ENCODE measurements at places on chromosomes 5 and 9. TPM values are rescaled to one million over a fixed set of nuclear protein-coding genes. Genes with fewer than 3 reads are reported as not detected.

GRCh38 chr5:62985749-62986148 lies 407.1 kb downstream of the LRRC70 start:
- no peak for DNase-seq
- no peaks in the 10 kb centered on the region for H3K36me3 ChIP-seq
- H3K4me3 ChIP-seq: no peak overlapping the region
- no peak overlapping the region for H3K27ac ChIP-seq

DNA sequence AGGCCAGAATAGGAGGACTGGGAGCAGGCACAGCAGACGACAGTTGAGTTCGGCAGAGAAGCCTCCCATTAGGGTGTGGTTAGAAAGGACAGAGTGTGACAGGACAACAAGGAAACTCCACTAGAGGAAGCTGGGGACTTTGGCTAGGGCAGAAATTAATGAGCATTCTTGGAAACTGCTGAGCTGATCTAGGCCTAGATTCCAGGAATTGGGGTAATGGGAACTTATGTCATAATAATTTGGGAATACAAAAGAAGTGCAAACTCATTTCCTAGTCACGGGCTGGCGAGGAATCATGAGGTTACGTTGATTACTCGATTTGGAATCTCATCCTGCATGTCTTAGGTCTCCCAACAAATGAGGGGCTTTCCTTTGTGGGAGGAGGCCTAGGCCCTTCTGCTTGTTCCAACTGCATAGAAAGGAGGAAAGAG lies 144.6 kb upstream of the RPS23 start:
- H3K36me3 ChIP-seq: no peaks in the 10 kb centered on the region
- H3K4me3 ChIP-seq: no peak overlapping the region
- H3K4me1 ChIP-seq: peaks cover 10% of the 10 kb centered on the region
- no peak overlapping the region for H3K27ac ChIP-seq
- no peak for DNase-seq

TMEM215 gene
- total RNA-seq: 0.27 TPM

DNA sequence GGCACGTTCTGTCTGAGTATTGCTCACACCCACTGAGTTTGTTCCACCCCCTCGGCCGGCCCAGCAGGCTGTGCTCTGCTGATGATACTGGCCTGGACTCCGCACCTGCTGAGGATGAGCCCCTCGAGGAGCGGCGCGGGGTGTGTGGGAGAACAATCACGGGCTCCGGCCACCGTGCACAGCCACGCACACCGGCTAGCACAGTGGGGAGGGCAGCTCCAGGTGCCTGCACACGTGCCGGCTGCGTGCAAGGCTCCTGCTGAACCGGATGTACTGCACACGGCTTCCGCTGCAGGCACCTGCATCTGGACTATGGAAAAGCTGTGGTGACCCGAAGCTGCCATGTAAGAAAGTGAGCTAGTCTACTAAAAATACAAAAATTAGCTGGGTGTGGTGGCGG lies 485.2 kb upstream of the CDH9 start:
- H3K27ac ChIP-seq: no peak overlapping the region
- H3K4me1 ChIP-seq: no peaks in the 10 kb centered on the region
- no peaks in the 10 kb centered on the region for H3K27me3 ChIP-seq
- H3K4me3 ChIP-seq: no peak overlapping the region
- H3K36me3 ChIP-seq: no peaks in the 10 kb centered on the region
- DNase-seq: no peak

DNA sequence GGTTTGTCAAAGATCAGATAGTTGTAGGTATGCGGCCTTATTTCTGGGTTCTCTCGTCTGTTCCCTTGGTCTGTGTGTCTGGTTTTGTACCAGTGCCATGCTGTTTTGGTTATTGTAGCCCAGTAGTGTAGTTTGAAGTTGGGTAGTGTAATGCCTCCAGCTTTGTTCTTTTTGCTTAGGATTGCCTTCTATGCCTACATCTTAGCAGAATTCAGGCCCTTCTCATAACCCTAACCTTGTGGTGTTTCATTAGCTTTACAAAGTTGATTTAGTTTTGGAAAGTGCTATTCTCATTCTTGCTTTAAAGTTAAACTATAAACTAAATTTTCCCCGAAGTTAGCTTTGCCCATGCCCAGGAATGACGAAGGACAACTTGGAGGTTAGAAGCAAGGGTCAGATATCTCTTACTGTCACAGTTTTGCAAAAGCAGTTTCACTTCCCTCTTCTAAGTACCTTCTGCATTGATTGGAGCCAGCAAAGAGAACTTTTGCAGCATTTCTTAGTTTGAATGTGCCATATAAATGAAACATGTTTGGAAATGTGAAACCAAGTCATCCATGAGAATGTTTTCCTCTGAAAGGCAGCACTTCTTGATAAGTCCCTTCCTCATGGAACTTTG lies 274.3 kb upstream of the DMRT1 start:
- H3K27ac ChIP-seq: peak overlapping the region; percentile 34
- peaks cover 24% of the 10 kb centered on the region for H3K36me3 ChIP-seq
- DNase-seq: no peak
- H3K4me1 ChIP-seq: peaks cover 41% of the 10 kb centered on the region

GRCh38 chr5:155343468-155343867 lies 329.9 kb downstream of the KIF4B start:
- no peak for DNase-seq
- no peak overlapping the region for H3K4me3 ChIP-seq
- peaks cover 7% of the 10 kb centered on the region for H3K4me1 ChIP-seq

DNA sequence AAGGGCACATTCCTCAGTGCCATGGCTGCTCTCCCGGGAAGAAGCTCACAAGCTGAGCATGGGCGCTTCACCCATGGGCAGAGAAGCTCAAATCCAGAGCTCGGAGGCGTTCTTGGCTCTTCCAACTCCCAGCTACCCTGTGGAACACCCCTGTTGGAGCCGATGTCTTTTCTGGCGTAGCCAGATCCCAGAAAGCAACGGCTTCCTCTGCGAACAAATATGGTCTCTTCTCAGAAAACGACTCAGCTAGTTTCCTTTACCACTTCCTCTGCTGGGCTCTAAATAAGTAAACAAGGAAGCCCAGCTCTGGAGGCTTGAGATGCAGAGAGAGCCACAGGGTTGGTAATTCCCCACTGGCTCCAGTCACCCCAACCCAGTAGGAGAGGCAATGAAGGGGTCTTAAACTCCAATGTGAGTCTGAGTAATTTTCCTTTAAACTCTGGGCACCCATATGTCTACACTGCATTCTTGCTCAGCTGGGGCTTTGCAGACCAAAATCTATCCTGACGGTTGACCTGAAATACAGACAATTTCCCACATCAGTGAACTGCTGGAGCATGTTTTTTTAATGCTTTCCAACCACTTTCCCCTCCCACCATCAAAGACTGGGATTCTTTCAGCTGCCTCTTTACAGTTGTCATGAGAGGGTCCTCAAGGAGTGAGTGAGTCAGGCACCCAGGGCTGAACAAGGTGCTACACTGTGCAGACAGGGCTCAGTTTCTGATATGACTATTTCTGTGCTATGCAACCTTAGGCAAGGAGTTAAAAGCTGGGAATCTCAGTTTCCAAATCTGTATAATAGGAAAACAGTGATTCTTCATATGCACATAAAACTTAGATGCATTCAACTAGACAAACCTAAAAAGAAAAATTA lies at the start of gene LCP2:
Gene LCP2 (minus strand): TSS at position 189 of the 874 bp plus-strand sequence. CDS start 166 bp downstream, at position 23.
- no peak within 1 kb of the TSS for H3K27ac ChIP-seq
- no peak for DNase-seq
- H3K4me3 ChIP-seq: no peak within 1 kb of the TSS
- peaks cover 19% of the 10 kb centered on the region for H3K27me3 ChIP-seq
- H3K36me3 ChIP-seq: no peaks in the 10 kb centered on the region

DNA sequence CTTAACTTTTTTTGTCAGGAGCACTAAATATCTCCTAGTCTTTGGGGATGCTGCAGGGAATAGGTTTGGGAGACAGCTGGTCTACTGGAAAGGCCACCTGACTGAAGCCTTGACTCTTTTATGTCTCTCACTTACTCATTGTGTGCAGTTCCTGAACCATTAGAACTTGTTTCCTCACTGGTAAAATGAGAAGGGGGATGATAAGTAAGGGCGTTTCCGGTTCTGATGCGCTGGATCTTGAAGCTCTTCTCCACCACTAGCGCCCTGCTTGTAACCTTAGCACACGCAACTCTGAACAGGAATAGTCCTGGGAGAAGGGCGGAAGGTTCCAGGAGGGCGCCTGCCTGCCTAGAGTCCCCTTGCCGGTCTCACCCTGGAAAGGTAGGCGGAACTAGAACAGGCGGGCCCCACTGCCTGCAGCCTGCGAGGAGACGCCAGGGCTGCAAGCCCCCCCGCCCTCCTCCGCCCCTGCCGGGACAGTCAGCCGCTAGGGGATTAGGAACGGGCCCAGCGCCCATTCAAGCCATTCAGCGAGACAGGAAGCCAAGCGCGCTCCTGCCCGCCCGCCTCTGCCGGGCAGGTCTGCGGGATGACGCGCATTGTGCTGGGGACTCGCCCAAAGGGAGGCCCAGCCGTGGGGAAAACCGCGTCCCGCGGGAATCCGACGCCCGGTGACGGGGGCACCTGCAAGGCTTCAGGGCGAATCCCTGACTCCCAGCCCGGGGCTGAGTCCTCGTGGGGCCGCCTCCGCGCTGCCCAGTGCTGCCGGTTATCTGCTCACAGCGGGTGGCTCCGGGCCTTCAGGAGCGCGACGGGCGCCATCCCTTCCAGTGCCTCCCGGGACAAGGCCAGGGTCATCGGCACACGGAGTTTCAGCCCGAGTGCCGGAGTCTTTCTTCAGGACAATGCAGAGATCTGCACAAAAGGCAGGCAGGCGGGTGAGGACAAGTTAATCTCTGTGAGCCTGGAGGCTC lies 44.0 kb upstream of the XPA start:
- H3K27ac ChIP-seq: peak overlapping the region; percentile 64
- peak overlapping the region; percentile 85 for H3K4me3 ChIP-seq
- H3K27me3 ChIP-seq: peaks cover 62% of the 10 kb centered on the region
- peaks cover 5% of the 10 kb centered on the region for H3K4me1 ChIP-seq

GRCh38 chr5:178116143-178116885 lies 3.0 kb downstream of the N4BP3 start:
- peak overlapping the region; percentile 67 for H3K27ac ChIP-seq
- peak overlapping the region; percentile 92 for H3K4me3 ChIP-seq
- DNase-seq: no peak
- peaks cover 17% of the 10 kb centered on the region for H3K27me3 ChIP-seq

KIF4B gene
- 0.14 TPM for total RNA-seq

GRCh38 chr5:116482394-116482793 lies 92.2 kb downstream of the SEMA6A start:
- H3K27me3 ChIP-seq: no peaks in the 10 kb centered on the region
- H3K27ac ChIP-seq: no peak overlapping the region
- no peak overlapping the region for H3K4me3 ChIP-seq

GRCh38 chr9:83537331-83538171 lies 650 bp downstream of the FRMD3 start:
- no peak for DNase-seq
- H3K27ac ChIP-seq: no peak overlapping the region
- H3K4me1 ChIP-seq: peaks cover 11% of the 10 kb centered on the region
- no peaks in the 10 kb centered on the region for H3K36me3 ChIP-seq

DNA sequence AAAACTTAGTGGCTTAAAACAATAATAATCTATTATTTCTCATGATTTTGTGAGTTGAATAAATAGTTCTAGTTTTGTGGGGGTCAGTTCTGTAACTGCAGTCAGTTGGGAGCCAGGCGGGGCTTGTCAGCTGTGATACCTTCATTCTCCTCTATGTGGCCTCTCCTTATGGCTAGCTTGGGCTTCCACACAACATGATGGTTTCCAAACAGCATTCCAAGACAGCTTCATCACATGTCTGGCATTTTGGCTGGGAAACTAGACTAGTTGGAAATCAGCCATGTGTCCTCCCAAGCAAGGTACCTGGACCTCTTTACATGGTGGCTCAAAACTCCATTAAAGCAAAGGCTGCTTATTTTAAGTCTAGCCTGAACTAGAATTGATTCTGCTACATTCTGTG lies 61.4 kb upstream of the RANBP3L start:
- no peaks in the 10 kb centered on the region for H3K36me3 ChIP-seq
- H3K27ac ChIP-seq: no peak overlapping the region
- no peak for DNase-seq

GAS1 gene
- total RNA-seq: 16.0 TPM

GRCh38 chr9:93949694-93950449 lies 5.3 kb downstream of the BARX1 start:
- peaks cover 37% of the 10 kb centered on the region for H3K4me1 ChIP-seq
- H3K27ac ChIP-seq: no peak overlapping the region
- H3K36me3 ChIP-seq: peaks cover 10% of the 10 kb centered on the region
- no peak for DNase-seq
- H3K4me3 ChIP-seq: peak overlapping the region; percentile 59

ZNF346 gene
- 31.0 TPM for total RNA-seq

All from type B pancreatic cell (in vitro differentiated cells).